ENCODE measurements at places on chromosomes 7 and 10. TPM values are rescaled to one million over a fixed set of nuclear protein-coding genes. Genes with fewer than 3 reads are reported as not detected.

Gene CUL1
- 31.0 TPM for total RNA-seq

Gene HSPA12A
- 0.49 TPM for total RNA-seq

Gene PRPS1L1
- not detected for total RNA-seq

Gene MRM2
- total RNA-seq = 3.7 TPM

Gene LDB1
- 117 TPM for total RNA-seq

Gene LIPM
- not detected for total RNA-seq

Gene BEND7
- total RNA-seq = not detected

Gene ZC3HAV1L
- 0.44 TPM for total RNA-seq

Gene POLL
- 24.3 TPM for total RNA-seq

Gene LBX1
- not detected for total RNA-seq

Gene NPC1L1
- total RNA-seq = not detected

Gene BTAF1
- 85.8 TPM for total RNA-seq

DNA sequence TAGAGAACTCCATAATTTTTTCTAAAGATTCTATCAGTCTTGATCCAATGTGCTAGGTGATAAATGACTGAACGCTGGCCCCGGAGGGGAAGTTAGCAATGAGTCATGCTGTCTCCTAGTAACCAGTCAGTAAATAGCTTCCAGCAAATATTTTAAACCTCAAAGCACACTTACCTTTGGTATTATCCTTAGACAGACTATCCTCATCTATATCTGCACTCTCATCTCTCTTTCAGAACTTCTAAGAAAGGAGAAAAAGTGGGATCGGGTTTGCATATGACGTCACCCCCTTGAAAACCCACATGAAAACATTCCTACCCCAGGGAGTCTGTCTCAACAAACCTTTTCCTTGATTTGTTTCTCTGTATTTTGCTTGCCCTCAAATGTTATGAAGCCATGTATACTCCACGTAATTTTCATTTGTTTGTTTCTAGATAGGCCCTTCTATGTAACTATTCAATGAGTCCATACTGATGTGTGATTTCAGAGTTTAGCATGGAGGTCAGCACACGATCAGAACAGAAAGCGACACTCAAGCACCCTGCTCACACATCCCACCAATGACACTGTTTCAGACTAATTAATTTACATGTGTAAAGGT is 174.9 kb upstream of the NRP1 start:
- H3K27ac ChIP-seq = no peak overlapping the region
- no peaks in the 10 kb centered on the region for H3K27me3 ChIP-seq
- no peaks in the 10 kb centered on the region for H3K4me1 ChIP-seq

DNA sequence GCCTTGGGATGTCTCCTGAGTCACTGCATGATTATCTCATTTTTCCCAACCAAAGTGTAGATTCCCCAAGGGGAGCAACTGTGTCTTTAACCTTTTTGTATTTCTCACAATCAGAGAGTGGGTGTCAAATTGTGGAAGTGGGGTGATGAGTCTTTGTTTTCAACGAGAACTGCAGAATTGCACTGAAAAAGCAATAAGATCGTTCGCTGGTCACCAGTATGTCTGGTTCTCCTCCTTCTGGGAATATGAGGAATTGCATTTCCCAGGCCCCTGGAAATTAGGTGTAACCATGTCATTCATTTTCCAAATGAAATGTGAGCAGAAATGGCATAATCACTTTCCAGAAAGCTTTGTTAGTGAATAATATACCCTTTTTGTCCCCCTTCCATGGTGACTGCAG is 326.9 kb downstream of the GPAM start:
- H3K4me3 ChIP-seq = no peak overlapping the region
- DNase-seq = no peak
- no peak overlapping the region for H3K27ac ChIP-seq
- H3K4me1 ChIP-seq = no peaks in the 10 kb centered on the region

- no peak overlapping the region for H3K27ac ChIP-seq
- H3K27me3 ChIP-seq = no peaks in the 10 kb centered on the region
- H3K36me3 ChIP-seq = no peaks in the 10 kb centered on the region
- DNase-seq = no peak
- H3K4me1 ChIP-seq = peaks cover 10% of the 10 kb centered on the region
These were observed 158.1 kb upstream of the KMT2E start for GRCh38 chr7:104855861-104856260.

DNA sequence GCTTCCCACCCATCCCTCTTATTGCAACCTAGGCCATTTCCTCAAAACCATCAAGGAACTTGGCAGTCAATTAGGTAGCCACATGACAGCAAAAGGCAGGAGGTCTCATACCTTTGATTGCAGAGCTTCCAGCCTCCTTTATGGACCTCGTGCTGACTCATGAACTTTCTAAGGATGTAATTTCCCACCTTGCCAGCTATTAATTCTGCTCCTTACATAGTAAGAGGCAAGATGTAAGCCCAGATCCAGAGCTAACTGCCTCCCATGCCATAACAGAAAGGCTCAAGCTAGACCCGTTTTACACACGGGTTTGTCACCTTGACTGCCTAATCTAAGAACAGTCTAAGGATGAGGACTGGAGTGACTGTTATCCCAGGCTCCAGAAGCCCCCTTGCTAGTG is 565.7 kb downstream of the KCNMA1 start:
- no peaks in the 10 kb centered on the region for H3K36me3 ChIP-seq
- no peaks in the 10 kb centered on the region for H3K4me1 ChIP-seq
- no peak for DNase-seq

GRCh38 chr7:49852619-49853462 is 79.4 kb downstream of the VWC2 start:
- H3K36me3 ChIP-seq = no peaks in the 10 kb centered on the region
- no peak overlapping the region for H3K27ac ChIP-seq
- H3K4me3 ChIP-seq = no peak overlapping the region
- no peak for DNase-seq
- H3K4me1 ChIP-seq = no peaks in the 10 kb centered on the region
- H3K27me3 ChIP-seq = no peaks in the 10 kb centered on the region

GRCh38 chr10:106360870-106361269 is 803.6 kb downstream of the SORCS1 start:
- H3K4me1 ChIP-seq = no peaks in the 10 kb centered on the region
- H3K4me3 ChIP-seq = no peak overlapping the region
- H3K27me3 ChIP-seq = no peaks in the 10 kb centered on the region
- DNase-seq = no peak

DNA sequence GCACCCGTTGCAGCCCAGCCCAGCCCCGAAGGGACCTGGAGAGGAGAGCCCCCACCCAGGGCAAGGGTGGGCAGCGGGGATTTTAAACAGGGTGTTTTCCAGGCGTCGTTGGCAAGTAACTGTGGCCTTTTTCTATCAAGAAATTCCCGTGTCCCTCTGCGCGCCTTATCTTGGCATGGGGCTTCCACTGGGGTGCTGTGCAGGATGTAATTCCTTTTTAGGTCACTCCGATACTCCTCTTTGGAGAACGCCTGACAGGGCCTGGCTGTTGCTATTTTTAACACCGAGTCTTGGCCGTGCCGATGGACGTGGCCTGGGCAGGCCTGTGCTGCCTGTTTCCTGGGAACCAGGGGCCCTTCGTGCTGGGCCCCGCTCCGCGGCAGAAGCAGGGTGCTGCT is 93.8 kb downstream of the INPP5A start:
- peaks cover 18% of the 10 kb centered on the region for H3K4me1 ChIP-seq
- H3K27me3 ChIP-seq = no peaks in the 10 kb centered on the region
- H3K27ac ChIP-seq = no peak overlapping the region
- H3K36me3 ChIP-seq = no peaks in the 10 kb centered on the region
- H3K4me3 ChIP-seq = no peak overlapping the region

- H3K4me3 ChIP-seq = no peak overlapping the region
- no peaks in the 10 kb centered on the region for H3K36me3 ChIP-seq
- no peak for DNase-seq
- no peak overlapping the region for H3K27ac ChIP-seq
- no peaks in the 10 kb centered on the region for H3K27me3 ChIP-seq
These were observed 485.9 kb upstream of the DPP6 start for GRCh38 chr7:153566324-153566723.

- H3K27me3 ChIP-seq = no peaks in the 10 kb centered on the region
- no peak overlapping the region for H3K4me3 ChIP-seq
- no peak for DNase-seq
- H3K36me3 ChIP-seq = no peaks in the 10 kb centered on the region
These were observed 181.2 kb downstream of the TWIST1 start for GRCh38 chr7:18936265-18936664.

GRCh38 chr7:147638566-147638965 is 952.0 kb upstream of the C7orf33 start:
- H3K27ac ChIP-seq = no peak overlapping the region
- H3K4me1 ChIP-seq = no peaks in the 10 kb centered on the region
- DNase-seq = no peak
- no peaks in the 10 kb centered on the region for H3K27me3 ChIP-seq
- H3K36me3 ChIP-seq = no peaks in the 10 kb centered on the region

DNA sequence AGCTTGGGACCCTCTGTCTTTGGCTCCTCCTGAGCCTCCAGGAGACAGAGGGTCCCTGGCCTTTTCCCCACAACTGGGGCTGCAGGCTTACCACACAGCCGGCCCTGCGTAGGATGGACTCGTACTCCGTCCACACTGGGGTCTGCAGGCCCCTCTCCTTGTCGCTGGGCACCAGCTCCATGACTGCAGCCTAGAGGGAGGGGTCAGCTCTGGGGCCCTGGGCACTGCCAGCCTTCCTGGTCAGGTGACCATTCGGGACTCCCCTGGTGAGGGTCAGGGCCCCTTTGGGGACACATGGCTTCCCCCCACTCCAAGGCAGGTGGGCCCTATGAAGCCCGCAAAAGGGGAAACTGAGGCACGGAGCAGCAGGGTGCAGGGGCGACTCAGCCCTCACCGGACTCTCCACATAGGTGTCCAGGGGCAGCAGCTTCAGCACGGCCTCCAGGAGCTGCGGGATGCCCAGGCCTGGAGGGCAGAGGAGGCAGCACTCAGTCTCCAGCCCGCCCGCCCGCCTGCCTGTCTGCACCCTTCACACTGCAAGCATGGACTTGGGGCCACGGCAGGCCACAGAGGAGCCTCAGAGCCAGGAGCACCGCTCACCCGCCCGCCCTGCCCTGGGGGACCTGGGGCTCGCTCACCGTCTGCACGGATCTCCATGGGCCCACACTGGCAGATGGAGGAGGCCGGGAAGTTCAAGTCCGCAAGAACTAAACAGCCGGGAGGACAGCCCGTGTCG is 1.1 kb downstream of the FUOM start:
- H3K27me3 ChIP-seq = no peaks in the 10 kb centered on the region
- no peaks in the 10 kb centered on the region for H3K36me3 ChIP-seq
- H3K27ac ChIP-seq = no peak overlapping the region
- peaks cover 20% of the 10 kb centered on the region for H3K4me1 ChIP-seq
- DNase-seq = no peak

DNA sequence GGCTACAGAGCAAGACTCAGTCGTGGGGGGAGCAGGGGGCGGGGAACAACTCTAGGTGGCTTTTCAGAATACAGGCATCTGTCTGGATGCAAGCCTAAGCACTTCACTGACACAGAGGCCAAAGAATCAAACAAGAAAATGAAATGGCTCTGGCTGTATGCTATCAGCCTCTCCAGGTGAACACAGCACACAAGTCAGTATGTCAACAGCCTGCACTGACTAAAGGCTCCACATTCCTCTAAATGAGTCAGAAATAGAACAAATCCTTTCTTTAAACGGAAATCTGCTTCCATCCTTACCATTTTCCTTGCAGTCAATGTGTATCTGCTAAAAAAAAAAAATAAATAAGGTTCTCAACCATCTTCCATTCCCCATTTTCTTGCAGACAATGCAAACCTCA is 88.3 kb downstream of the ARMH3 start:
- no peaks in the 10 kb centered on the region for H3K27me3 ChIP-seq
- peaks cover 35% of the 10 kb centered on the region for H3K36me3 ChIP-seq
- H3K27ac ChIP-seq = no peak overlapping the region
- DNase-seq = no peak

GRCh38 chr7:136976504-136977251 is 108.2 kb downstream of the CHRM2 start:
- H3K27me3 ChIP-seq = no peaks in the 10 kb centered on the region
- H3K36me3 ChIP-seq = no peaks in the 10 kb centered on the region
- no peak overlapping the region for H3K4me3 ChIP-seq
- H3K27ac ChIP-seq = no peak overlapping the region
- H3K4me1 ChIP-seq = no peaks in the 10 kb centered on the region
- DNase-seq = no peak

- no peak overlapping the region for H3K27ac ChIP-seq
- DNase-seq = no peak
- peaks cover 8% of the 10 kb centered on the region for H3K27me3 ChIP-seq
- no peak overlapping the region for H3K4me3 ChIP-seq
- H3K36me3 ChIP-seq = no peaks in the 10 kb centered on the region
These were observed 10.2 kb downstream of the MLXIPL start for GRCh38 chr7:73613954-73614735.

DNA sequence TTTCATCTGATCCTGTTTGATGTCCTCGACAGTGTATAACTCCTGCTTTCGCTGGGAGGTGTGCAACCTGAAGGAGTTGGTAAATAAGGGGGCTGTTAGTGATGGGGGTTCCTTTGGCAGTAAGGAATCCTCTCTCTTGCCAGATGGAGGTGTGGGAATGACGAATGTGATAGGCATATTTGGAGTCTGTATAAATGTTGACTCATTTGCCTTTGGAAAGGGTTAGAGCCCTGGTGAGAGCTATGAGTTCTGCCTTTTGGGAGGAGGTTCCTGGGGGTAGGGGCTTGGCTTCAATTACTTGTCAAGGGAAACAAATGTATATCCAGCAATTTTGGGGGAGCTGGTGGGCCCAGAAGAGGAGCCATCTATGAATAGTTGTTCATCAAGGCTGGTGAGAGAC is 11.4 kb upstream of the CHST3 start:
- no peak overlapping the region for H3K27ac ChIP-seq
- no peaks in the 10 kb centered on the region for H3K27me3 ChIP-seq
- no peaks in the 10 kb centered on the region for H3K36me3 ChIP-seq
- H3K4me3 ChIP-seq = no peak overlapping the region
- H3K4me1 ChIP-seq = no peaks in the 10 kb centered on the region
- DNase-seq = no peak

DNA sequence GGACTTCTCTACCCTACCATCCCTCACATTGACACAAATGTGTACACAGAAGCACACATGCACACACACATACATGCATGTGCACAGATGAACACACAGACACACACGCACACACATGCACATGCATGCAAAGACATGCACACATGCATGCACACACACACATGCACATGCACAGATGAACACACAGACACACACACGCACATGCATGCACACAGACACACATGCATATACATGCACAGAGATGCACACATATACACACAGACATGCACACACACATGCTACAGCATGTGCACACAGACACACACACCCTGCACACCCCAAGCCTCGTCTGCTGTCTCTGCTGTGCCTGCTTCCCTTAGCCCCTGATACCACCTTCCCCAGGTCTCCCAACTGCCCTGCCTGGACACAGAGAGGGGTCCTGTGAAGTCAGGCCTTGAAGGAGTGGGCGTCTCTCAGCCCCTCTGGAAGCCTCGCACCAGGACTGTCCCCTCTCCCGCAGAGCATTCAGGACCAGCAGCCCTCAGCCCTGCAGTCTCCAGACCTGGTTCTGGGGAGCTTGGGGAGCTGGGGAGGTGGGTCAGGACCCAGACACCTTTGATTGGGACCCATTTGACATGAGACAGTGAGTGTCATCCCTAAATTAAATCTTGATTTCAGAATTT is 181.8 kb downstream of the DNAJB6 start:
- no peaks in the 10 kb centered on the region for H3K36me3 ChIP-seq
- no peak overlapping the region for H3K27ac ChIP-seq
- no peaks in the 10 kb centered on the region for H3K27me3 ChIP-seq
- DNase-seq = no peak

Measured in CD4-positive, alpha-beta T cell (primary cell).